Activated CD4-positive, alpha-beta T cell treated with anti-CD3 and anti-CD28 coated beads, Interleukin-2, amount 50 U/mL, for 1 hour (primary cell): ENCODE measurements at places on chromosomes 6 and 20.

GRCh38 chr6:160137989-160138835, 16.6 kb downstream of the SLC22A1 start:
- peak; percentile 54 for DNase-seq

DNA sequence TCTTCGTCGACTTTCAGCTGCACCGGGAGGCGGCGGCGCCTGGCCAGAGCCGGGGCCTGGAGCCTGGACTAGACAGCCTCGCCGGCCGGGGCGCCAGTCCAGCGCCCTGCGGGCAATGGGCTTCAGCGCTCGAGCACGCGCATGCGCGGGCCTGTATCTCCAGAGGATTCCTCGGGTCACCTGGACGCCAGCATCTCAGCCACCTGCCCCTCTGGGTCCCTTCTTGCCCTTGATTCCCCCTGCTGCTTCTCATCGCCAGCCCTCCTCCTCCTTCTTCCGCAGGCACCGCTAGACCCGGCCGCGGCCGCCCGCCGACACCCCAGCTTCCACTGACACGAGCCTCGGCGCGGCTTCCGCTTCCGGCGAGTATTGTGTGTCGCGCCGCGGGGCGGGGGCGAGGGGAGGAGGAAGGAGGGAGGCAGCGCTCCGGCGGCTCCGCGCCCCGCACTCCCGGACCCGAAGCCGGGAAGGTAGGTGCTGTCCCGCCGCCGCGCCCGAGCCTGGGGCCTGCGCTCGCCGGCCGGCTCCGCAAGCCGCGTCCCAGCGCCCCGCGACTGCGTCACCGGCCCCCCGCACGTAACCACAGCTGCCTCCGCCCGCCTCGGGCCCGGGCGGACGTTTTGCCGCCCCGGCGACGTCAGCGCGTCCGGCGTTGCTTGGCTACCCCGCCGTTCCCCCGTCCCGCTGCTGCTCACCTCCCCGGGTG, at the start of gene TRIM39:
TRIM39 (plus strand) TSS at position 402 of the 706 bp plus-strand sequence. CDS start 2,391 bp downstream, outside the sequence.
- DNase-seq: peak; percentile 86

DNA sequence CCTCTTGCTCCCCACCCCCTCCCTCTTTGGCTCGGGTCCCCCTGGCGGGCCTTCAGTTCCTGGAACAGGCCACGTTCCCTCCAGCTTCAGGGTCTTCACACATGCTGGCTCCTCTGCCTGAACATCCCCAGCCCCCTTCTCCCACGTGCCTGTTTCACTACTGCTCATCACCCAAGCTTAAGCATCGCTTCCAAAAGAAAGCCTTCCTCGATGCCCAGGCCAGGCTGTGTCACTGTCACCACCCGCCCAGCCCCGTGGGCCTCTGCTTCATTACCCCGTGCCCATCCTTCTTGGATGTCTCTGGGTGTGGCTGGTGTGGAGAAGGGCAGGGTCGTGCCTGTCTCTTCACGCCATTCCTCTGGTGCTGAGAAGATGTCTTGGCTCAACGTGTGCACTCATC, 2.8 kb downstream of the DLGAP4 start:
- no peak for DNase-seq

GRCh38 chr6:27679964-27680694, 207.2 kb upstream of the ZNF184 start:
- DNase-seq: no peak

DNA sequence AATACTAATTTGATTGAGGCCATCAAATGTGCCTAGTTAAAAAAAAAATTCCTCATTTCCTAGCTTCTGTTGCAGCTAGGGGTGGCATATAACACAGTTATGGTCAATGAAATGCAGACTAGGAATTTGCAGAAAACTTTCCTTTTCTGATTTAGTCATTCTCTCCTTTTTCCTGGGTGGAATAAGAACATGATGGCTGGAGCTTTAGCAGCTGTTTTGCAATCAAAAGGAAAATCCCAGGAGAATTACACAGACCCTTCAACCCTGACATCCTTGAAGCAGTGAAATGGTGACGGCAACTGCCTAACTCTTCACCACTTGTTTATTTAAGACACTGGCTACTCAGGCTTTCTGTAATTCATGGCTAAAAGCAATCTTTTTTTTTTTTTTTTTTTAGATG, 23.1 kb upstream of the RIMS4 start:
- no peak for DNase-seq

- no peak for DNase-seq
Observed at GRCh38 chr6:54719633-54720032, 126.9 kb upstream of the FAM83B start.

GRCh38 chr6:165656581-165657324, 6.3 kb downstream of the PDE10A start:
- DNase-seq: no peak

DNA sequence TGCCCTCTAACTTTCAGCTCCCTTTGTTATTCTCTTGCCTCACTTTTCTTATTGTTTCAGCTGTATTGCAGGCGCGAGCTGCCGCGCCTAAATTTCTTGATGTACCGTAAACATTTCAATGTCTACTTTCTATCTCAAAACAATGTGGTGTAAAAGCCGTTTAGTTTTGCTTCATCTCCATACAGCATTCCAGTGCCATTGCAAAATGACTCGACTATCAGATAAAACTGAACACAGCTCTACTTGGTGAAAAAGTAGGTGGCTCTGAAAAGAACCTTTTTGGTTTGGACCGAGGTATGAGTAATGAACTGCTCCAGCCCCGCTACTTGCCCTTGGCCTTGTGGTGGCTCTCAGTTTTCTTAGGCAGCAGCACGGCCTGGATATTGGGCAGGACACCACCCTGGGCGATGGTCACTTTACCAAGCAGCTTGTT, 74.6 kb downstream of the OR2B2 start:
- DNase-seq: no peak

GRCh38 chr6:33636655-33637054, 15.5 kb downstream of the ITPR3 start:
- DNase-seq: no peak

GRCh38 chr6:148157841-148158240, 184.8 kb upstream of the SASH1 start:
- DNase-seq: no peak

GRCh38 chr20:61786230-61786629, 279.5 kb downstream of the TAF4 start:
- DNase-seq: no peak

DNA sequence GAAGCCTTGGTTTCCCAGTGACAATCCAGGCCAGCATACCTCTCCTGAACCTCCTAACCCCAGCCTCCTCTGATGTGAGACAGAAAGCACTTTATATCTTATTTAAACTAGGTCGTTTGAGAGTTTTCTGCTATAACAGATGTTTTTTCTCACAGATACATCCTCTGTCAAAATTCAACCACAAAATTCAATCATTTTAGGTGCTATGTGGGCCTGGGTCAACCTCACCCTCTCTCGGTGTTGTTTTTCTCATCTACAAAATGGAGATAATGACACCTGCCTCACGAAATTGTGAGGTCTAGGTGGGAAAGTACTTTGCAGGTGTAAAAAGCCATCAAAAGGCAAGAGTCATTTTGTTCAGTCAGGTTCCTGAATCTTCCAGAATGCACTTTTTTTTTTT, 46.2 kb upstream of the NFATC2 start:
- DNase-seq: no peak

DNA sequence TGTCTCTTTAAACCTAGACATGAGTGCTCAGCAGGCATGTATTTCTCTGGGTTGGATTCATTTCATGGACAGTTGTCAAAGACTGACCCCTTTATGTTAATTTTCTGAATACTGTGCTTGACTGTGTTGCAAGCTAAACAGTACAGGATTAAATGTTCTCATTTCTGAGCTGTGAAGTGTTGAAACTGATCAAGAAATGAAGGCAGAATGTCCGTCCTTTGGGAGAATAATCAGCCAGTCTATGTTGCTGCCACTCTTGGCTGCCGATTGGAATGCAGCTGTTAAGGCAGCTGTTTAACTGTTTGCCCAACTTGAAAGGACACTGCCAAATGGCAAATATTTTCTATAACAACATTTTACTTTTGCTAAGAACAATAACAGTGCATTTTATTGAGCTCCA, 87.3 kb downstream of the CEP57L1 start:
- DNase-seq: no peak

DNA sequence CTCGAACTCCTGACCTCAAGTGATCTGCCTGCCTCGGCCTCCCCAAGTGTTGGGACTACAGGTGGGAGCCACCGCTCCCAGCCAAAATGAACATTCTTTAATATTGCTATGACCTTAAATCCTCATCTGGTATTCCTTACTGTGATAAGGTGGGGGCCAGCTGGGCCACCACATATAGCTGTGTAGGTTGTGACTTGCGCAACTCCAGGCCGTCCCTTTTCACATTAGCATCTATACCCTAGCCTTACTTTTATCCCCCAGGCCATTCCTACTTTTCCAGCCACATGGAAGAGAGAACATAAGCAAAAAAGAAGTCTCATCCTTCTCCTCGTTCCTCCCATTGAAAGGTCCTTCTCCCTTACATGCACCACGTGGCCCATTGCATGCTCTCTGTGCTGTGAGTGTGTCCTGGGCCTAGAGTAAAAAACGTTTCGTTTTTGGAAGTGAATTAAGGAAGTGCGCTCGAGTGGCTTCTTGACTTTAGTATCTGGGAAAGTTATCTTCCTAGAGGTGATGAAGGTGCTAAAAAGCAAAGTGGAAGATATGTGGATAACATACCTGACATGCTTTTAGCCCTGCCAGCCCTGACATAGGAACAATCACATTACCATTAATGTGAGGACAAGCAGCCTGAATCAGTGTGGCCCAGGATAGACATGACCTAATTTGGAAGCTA, 56.8 kb upstream of the KIF13A start:
- no peak for DNase-seq

- DNase-seq: peak; percentile 36
Observed at GRCh38 chr20:45097485-45098102, 3.3 kb downstream of the KCNS1 start.
